Smooth muscle cell of trachea (primary cell): ENCODE measurements at places on chromosomes 1 and 21. TPM values are rescaled to one million over a fixed set of nuclear protein-coding genes. Genes with fewer than 3 reads are reported as not detected.

CAMK2N1 gene
- 36.7 and 48.4 TPM in 2 replicates for total RNA-seq

VHLL gene
- total RNA-seq = not detected in 2 replicates

GNG4 gene
- not detected in 2 replicates for total RNA-seq

XKR8 gene
- total RNA-seq = 7.4 and 8.9 TPM in 2 replicates

VWA5B1 gene
- total RNA-seq = not detected in 2 replicates

NUP210L gene
- total RNA-seq = 0.15 and 0.17 TPM in 2 replicates

HMGCS2 gene
- total RNA-seq = not detected in 2 replicates

RNF11 gene
- 76.9 and 116 TPM in 2 replicates for total RNA-seq

WDR4 gene
- 8.4 and 10.9 TPM in 2 replicates for total RNA-seq

BCAN gene
- not detected in 2 replicates for total RNA-seq

PBX1 gene
- total RNA-seq = 60.7 and 68.4 TPM in 2 replicates

SPRR2B gene
- total RNA-seq = not detected in 2 replicates

LCE1B gene
- total RNA-seq = not detected in 2 replicates

KIF14 gene
- 0.83 and 16.0 TPM in 2 replicates for total RNA-seq

KCNK1 gene
- total RNA-seq = 4.0 and 7.4 TPM in 2 replicates

KRTAP22-2 gene
- total RNA-seq = not detected in 2 replicates

SMIM11 gene
- 5.1 and 10.4 TPM in 2 replicates for total RNA-seq

WDR77 gene
- 33.0 and 39.9 TPM in 2 replicates for total RNA-seq

NGF gene
- 5.7 and 10.1 TPM in 2 replicates for total RNA-seq

SLC2A5 gene
- total RNA-seq = 2.0 and 13.2 TPM in 2 replicates

SPAG17 gene
- total RNA-seq = under 0.01 TPM in 1 of 2 replicates, not detected in the other

HSD11B1 gene
- 22.5 and 28.8 TPM in 2 replicates for total RNA-seq

UTS2 gene
- total RNA-seq = not detected in 2 replicates

DBT gene
- total RNA-seq = 6.1 and 10.0 TPM in 2 replicates

CAMSAP2 gene
- total RNA-seq = 30.3 and 31.1 TPM in 2 replicates

SPRR2G gene
- total RNA-seq = not detected in 2 replicates

OR14A2 gene
- total RNA-seq = not detected in 2 replicates

MAP3K6 gene
- total RNA-seq = 22.5 and 24.6 TPM in 2 replicates

FLG2 gene
- total RNA-seq = not detected in 2 replicates

IFI44L gene
- total RNA-seq = 7.6 and 9.0 TPM in 2 replicates

SMCP gene
- total RNA-seq = not detected in 2 replicates

KRTAP11-1 gene
- total RNA-seq = not detected in 2 replicates

ZC3H12A gene
- total RNA-seq = 10.8 and 11.6 TPM in 2 replicates

TMCO2 gene
- total RNA-seq = not detected in 2 replicates
